ENCODE measurements at places on chromosomes 13 and 19.
A peak's percentile ranks its signal among the peaks of the same experiment; 100 is the strongest.

- no peak overlapping the region for H3K4me3 ChIP-seq
- H3K36me3 ChIP-seq, result no peaks in the 10 kb centered on the region
- no peaks in the 10 kb centered on the region for H3K4me1 ChIP-seq
- no peaks in the 10 kb centered on the region for H3K27me3 ChIP-seq
Measured at GRCh38 chr19:43806848-43807247, 4.6 kb upstream of the LYPD5 start.

GRCh38 chr13:87821512-87821911 lies 150.3 kb downstream of the SLITRK5 start:
- no peak overlapping the region for H3K27ac ChIP-seq
- no peaks in the 10 kb centered on the region for H3K27me3 ChIP-seq
- H3K4me1 ChIP-seq, result no peaks in the 10 kb centered on the region
- no peak for DNase-seq

DNA sequence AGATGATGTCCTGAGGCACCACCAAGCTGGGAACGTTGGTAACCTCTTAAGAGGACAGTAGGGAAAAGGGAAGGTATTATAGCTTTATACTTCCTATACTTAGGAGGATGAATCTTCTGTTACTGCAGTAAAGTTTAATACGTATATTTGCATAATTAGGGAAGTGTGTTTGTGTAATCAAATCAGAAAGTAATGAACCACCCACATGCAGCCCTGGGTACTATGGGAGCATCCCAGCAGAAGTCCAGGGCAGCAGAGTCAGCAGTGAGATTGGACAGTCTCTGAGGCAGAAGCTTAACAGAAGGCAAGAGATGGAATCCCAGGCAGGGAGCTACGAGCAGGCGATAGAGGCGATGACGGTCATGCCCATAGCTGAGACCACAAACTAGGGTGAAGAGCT lies 12.5 kb downstream of the SAFB start:
- no peaks in the 10 kb centered on the region for H3K4me1 ChIP-seq
- DNase-seq, result no peak
- no peak overlapping the region for H3K4me3 ChIP-seq
- H3K27me3 ChIP-seq, result no peaks in the 10 kb centered on the region

GRCh38 chr13:106173346-106173745 lies 362.1 kb downstream of the EFNB2 start:
- no peaks in the 10 kb centered on the region for H3K36me3 ChIP-seq
- H3K27me3 ChIP-seq, result no peaks in the 10 kb centered on the region
- H3K27ac ChIP-seq, result no peak overlapping the region
- DNase-seq, result no peak
- no peak overlapping the region for H3K4me3 ChIP-seq

- H3K4me1 ChIP-seq, result no peaks in the 10 kb centered on the region
- H3K27me3 ChIP-seq, result no peaks in the 10 kb centered on the region
- no peaks in the 10 kb centered on the region for H3K36me3 ChIP-seq
- no peak overlapping the region for H3K27ac ChIP-seq
- no peak overlapping the region for H3K4me3 ChIP-seq
- DNase-seq, result no peak
Measured at GRCh38 chr19:29640231-29640630, 25.0 kb upstream of the PLEKHF1 start.

DNA sequence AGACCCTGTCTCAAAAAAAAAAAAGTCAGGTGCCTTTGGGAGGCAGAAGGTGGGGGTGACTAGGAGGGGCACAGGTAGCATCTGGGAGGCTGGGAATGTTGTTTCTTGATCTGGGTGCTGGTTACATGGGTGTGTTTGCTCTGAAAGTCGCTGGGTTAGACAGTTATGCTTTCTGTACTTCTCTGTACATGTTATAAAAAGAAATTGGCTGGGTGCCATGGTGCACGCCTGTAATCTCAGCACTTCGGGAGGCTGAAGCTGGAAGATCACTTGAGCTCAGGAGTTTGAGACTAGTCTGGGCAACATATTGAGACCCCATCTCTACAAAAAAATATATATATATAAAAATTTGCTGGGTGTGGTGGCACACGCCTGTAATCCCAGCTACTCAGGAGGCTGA lies 15.1 kb downstream of the NOSIP start:
- H3K4me3 ChIP-seq, result no peak overlapping the region
- no peaks in the 10 kb centered on the region for H3K4me1 ChIP-seq
- no peaks in the 10 kb centered on the region for H3K36me3 ChIP-seq
- no peak for DNase-seq
- H3K27ac ChIP-seq, result no peak overlapping the region

GRCh38 chr13:49063011-49063410 lies 87.3 kb downstream of the FNDC3A start:
- H3K4me3 ChIP-seq, result no peak overlapping the region
- H3K36me3 ChIP-seq, result no peaks in the 10 kb centered on the region
- H3K27me3 ChIP-seq, result no peaks in the 10 kb centered on the region
- DNase-seq, result no peak

DNA sequence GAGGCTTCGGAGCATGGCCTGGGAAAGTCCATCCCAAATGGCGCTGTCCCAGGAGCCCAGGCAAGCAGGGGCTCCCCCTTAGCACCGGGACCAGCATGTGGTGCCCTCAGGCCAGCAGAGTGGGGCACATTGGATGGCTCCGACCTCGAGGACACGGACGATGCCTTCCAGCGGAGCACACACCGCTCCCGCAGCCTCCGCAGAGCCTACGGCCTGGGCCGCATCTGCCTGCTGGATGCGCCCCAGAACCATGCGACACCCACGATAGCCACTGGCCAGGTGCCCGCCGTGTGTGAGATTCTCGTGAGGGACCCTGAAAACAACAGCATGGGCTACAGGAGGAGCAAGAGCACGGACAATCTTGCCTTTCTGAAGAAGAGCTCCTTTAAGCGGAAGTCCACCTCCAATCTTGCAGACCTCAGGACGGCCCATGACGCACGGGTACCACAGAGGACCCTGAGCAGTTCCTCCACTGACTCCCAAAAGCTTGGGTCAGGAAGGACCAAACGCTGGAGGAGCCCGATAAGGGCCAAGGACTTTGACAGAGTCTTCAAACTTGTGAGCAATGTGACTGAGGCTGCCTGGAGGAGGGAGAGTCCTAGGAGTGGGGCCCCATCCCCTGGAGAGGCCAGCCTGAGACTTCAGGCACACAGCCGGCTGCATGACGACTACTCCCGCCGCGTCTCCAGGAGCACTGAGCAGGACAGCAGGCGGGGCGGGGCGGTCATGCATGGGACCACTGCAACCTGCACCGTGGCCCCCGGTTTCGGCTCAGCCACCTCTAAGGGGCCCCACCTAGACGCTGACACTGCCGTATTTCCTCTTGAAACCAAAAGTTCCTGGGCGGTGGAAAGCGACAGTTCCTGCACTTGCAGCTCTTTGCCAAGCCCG lies 63.1 kb downstream of the SPATA13 start:
- no peak overlapping the region for H3K4me3 ChIP-seq
- H3K27me3 ChIP-seq, result no peaks in the 10 kb centered on the region
- H3K27ac ChIP-seq, result no peak overlapping the region
- H3K4me1 ChIP-seq, result no peaks in the 10 kb centered on the region
- no peaks in the 10 kb centered on the region for H3K36me3 ChIP-seq
- no peak for DNase-seq

DNA sequence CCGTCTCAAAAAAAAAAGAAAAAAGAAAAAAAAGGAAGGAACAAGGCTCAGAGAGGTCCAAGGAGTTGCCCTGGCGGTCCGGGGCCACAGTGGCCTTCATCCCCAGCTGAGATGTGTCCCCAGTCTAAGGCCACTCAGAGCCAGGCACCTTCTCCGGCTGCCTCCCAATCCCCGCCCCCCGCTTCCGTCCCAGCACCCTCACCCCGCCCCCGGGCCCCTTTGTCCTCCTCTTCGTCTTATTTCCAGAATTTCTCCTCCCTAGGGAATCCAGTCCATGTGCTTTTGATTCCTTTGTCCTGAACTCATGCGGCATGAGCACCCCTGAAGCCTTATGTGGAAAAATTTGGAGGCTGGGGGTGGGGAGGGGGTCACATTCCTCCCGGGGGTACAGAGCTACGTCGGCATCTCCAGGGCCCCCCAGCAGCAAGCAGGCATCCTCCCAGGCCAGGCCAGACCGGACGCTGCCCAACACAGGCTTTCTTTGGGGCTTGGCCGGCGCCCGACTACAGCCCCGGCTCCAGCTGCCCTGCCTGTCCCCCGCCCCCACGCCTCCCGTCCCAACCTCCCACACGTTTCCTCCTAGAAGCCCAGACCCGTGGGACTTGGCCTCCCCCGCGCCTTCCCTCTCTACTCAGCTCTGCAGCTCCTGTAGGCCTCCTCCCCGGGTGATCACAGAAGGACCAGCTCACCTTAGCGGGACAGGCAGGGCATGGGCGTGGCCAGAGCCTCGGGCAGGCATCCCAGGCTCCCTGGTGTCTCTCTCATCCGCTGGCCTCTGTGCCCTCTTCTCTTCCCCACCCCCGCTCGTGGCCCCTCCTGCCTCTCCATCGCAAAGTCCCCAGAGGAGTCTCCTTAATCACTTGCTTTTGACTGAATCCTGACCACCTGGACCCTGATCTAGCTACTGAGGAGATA lies 17.8 kb upstream of the ADGRE5 start:
- no peaks in the 10 kb centered on the region for H3K27me3 ChIP-seq
- H3K27ac ChIP-seq, result peak overlapping the region; percentile 85
- peak overlapping the region; percentile 41 for H3K4me3 ChIP-seq
- peak; percentile 41 for DNase-seq
- H3K4me1 ChIP-seq, result peaks cover 4% of the 10 kb centered on the region

- H3K4me1 ChIP-seq, result no peaks in the 10 kb centered on the region
- DNase-seq, result no peak
- H3K4me3 ChIP-seq, result no peak overlapping the region
- H3K36me3 ChIP-seq, result no peaks in the 10 kb centered on the region
- no peak overlapping the region for H3K27ac ChIP-seq
Measured at GRCh38 chr13:111508164-111508870, 187.9 kb downstream of the TEX29 start.

DNA sequence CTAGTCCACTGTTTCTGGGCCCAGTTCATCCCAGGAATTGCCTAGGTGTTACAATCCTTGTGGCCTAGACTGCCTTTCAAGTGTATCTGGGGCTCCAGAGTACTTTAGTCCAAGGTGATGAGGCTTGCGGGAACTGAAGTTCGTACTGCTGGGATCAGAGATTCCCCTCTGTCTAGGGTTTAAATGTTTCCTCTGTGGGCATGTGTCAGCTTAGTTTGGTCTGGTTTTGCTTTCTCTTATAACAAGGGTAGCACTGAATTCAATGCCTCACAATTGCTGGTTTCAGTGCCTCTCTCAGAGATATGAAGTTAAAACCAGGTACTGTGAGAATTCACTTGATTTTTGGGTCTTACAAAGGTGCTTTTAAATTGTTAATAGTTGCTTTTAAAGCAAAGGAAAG lies 30.8 kb downstream of the RGCC start:
- H3K27ac ChIP-seq, result no peak overlapping the region
- no peaks in the 10 kb centered on the region for H3K4me1 ChIP-seq
- DNase-seq, result no peak
- H3K27me3 ChIP-seq, result no peaks in the 10 kb centered on the region
- no peaks in the 10 kb centered on the region for H3K36me3 ChIP-seq
- H3K4me3 ChIP-seq, result no peak overlapping the region

- peaks cover 3% of the 10 kb centered on the region for H3K27me3 ChIP-seq
- H3K4me1 ChIP-seq, result no peaks in the 10 kb centered on the region
- no peak for DNase-seq
- no peak overlapping the region for H3K4me3 ChIP-seq
- H3K36me3 ChIP-seq, result no peaks in the 10 kb centered on the region
Measured at GRCh38 chr13:78686461-78686860, 27.5 kb upstream of the OBI1 start.

DNA sequence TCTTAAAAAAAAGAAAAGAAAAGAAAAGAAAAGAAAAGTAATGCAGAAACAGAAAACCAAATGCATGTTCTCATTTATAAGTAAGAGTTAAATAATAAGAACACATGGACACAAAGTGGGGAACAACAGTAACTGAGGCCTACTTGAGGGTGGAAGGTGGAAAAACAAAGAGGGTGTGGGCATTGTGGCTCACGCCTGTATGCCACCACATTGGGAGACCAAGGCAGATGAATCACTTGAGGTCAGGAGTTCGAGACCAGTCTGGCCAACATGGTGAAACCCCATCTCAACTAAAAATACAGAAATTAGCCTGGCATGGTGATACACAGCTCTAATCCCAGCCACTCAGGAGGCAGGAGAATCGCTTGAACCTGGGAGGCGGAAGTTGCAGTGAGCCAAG lies 8.1 kb downstream of the ZNF708 start:
- H3K4me3 ChIP-seq, result no peak overlapping the region
- no peaks in the 10 kb centered on the region for H3K36me3 ChIP-seq
- H3K27ac ChIP-seq, result peak overlapping the region; percentile 1
- no peaks in the 10 kb centered on the region for H3K27me3 ChIP-seq
- DNase-seq, result no peak

DNA sequence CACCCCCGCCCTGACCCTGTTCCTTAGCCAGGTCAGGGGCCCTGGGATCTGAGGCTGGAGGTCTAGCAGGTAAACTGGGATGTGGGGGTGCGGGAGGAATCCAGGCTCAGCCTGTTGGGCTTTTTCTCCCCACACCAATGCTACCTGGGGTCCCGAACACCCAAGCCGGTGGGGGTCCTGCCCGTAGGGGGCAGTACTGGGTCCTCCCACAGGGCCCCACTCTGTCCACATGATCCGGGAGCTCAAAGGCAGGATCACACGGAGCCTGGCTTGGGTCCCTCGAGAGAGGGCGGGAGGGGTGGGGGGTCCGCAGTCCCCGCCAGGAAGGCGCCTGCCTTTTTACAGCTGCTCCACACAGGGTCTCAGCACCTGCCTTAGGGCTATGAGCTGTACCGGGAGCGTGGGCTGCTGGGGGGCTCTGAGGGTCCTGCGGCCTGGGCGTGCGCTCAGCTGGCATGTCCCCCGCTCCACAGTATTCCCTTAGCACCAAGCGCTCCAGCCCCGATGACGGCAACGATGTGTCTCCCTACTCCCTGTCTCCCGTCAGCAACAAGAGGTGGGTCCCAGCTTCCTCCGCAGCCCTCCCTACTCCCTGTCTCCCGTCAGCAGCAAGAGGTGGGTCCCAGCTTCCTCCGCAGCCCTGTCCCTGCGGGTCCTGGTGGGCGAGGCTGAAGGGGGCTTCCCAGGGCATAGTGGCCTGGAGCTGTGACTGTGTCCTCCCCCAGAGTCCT lies 12.3 kb upstream of the TEKTIP1 start:
- H3K4me3 ChIP-seq, result no peak overlapping the region
- peaks cover 4% of the 10 kb centered on the region for H3K36me3 ChIP-seq
- no peak for DNase-seq
- H3K27ac ChIP-seq, result no peak overlapping the region
- H3K27me3 ChIP-seq, result no peaks in the 10 kb centered on the region
- H3K4me1 ChIP-seq, result no peaks in the 10 kb centered on the region

DNA sequence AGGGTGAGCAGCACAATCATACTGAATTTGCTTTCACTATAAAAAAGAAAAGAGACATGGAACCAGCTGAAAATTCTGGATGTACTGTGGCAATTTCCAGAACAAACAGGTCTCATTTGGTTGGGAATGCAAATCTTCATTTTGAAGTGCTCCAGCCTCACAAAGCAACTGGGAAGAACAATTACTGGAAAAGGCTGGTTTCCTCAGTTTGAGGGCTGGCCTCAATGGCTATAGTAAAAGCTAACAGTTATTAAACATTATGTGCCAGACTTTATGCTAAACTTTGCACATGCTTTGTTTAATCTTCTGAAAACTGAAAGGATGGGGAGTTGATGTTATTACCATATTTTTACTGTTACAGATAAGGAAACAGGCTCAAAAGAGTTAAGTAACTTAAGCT lies 3.0 kb downstream of the OBI1 start:
- H3K27ac ChIP-seq, result no peak overlapping the region
- H3K4me3 ChIP-seq, result no peak overlapping the region
- H3K27me3 ChIP-seq, result no peaks in the 10 kb centered on the region
- peaks cover 9% of the 10 kb centered on the region for H3K4me1 ChIP-seq
